ENCODE measurements at places on chromosomes 4 and X.
A peak's percentile ranks its signal among the peaks of the same experiment; 100 is the strongest.

- no peak overlapping the region for H3K4me3 ChIP-seq
- DNase-seq: no peak
- no peaks in the 10 kb centered on the region for H3K36me3 ChIP-seq
- peaks cover 36% of the 10 kb centered on the region for H3K4me1 ChIP-seq
These were observed 40.4 kb upstream of the PROM1 start for GRCh38 chr4:16124232-16124631.

- H3K36me3 ChIP-seq: peaks cover 2% of the 10 kb centered on the region
- no peak for DNase-seq
- no peak overlapping the region for H3K4me3 ChIP-seq
- H3K27me3 ChIP-seq: no peaks in the 10 kb centered on the region
- no peak overlapping the region for H3K27ac ChIP-seq
These were observed 66.3 kb downstream of the NEUROG2 start for GRCh38 chr4:112449708-112450107.

- H3K4me1 ChIP-seq: no peaks in the 10 kb centered on the region
- no peaks in the 10 kb centered on the region for H3K36me3 ChIP-seq
- no peak overlapping the region for H3K27ac ChIP-seq
- no peak for DNase-seq
These were observed 120.2 kb upstream of the CENPE start for GRCh38 chr4:103318327-103318726.

DNA sequence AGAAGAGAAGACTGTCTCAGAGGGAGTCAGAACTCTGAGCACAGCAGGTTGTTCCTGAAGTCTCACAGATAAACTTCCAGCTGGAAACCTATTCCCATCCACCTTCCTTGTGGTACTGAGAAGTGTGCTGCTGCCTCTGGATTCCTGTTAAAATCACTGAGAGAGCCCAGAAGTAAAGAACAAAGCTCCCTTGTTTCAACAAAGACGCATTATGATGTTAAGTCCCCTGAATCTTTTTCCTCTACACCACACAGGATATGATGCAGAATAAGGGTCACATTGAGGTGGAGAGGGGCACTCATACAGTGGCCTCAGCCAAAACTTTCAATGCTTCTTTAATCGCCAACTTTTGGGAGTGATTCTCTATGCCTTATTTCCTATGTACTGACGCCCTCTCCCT lies 321.0 kb downstream of the OPHN1 start:
- H3K27me3 ChIP-seq: no peaks in the 10 kb centered on the region
- no peak overlapping the region for H3K4me3 ChIP-seq
- no peak overlapping the region for H3K27ac ChIP-seq
- DNase-seq: no peak

- peaks cover 33% of the 10 kb centered on the region for H3K36me3 ChIP-seq
- peak overlapping the region; percentile 93 for H3K27ac ChIP-seq
- peaks cover 16% of the 10 kb centered on the region for H3K4me1 ChIP-seq
- no peaks in the 10 kb centered on the region for H3K27me3 ChIP-seq
- DNase-seq: no peak
These were observed 213 bp downstream of the NFKB1 start for GRCh38 chr4:102501447-102501696.

DNA sequence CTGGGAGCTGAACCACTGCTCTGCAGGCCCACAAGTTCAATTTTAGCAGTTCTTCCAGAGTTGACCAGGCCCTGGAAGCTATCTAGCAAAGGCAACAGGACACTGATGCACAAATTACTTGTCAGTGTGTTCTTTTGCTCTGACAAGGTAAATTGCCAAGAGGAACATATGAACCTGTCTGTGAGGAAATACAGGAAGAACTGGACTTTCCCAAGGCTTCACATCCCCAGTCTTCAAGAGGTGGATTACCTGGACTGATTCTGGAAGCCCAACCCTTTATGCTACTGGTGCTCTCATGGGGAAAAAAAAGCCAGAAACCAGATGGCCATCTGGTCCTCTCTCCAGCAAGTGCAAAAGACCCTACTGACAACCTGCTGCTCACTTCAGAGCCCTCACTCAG lies 1.9 kb upstream of the TMEM185A start:
- H3K27me3 ChIP-seq: peaks cover 2% of the 10 kb centered on the region
- H3K36me3 ChIP-seq: no peaks in the 10 kb centered on the region
- H3K4me1 ChIP-seq: peaks cover 25% of the 10 kb centered on the region
- DNase-seq: no peak
- H3K4me3 ChIP-seq: no peak overlapping the region
- H3K27ac ChIP-seq: no peak overlapping the region

DNA sequence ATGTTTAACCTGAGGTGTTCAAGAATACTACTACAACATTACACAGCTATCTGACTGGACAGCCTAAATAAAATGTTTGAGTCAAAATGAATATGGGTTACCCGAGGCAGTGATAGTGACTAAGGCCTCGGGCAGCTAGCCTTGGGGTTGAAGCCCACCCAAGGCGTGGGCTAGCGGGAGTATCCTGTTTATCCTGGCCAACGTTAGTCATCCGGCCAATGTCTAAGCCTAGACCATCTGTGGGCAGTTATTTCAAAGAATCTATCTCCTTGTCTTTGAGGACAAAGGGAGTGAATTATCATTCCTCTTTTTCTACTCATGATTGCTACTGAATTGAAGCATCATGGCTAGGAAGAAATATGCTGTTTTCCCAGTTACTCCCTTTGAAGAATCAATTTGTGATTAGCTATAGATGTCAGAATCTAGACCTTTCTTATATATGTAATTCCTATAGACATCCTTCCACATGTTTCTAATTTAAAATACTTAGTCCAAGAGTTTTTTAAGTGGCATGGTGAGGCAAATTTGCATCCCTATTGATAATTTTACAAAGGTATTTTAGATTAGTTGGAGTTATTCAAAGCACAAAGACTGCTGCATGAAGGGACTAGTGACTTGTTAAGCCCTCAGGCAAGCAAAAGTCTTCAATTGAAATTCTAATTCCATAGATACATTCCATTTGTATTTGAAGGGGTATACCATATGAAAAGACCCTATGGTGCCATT lies 6.0 kb upstream of the PDGFC start:
- no peak for DNase-seq
- no peaks in the 10 kb centered on the region for H3K4me1 ChIP-seq
- H3K36me3 ChIP-seq: no peaks in the 10 kb centered on the region
- no peak overlapping the region for H3K27ac ChIP-seq
- H3K4me3 ChIP-seq: no peak overlapping the region

DNA sequence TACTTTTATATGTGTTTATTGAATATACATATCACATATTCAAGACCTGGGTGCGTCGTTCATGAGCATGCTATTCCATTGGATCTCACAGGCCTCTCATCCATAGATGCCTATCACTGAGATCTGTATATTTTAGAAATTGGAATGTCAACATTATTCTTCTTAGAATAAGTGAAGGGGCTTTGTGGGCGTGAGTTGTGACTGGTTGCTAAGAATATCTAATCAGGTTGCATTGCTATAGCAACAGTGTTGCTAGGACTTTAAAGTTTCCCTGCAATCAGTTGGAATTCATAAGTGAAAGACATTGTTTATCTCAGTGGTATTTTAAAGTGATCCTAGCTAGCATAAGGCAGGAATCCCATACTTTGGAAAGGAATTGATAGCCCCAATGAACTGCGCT lies 36.7 kb upstream of the ANK2 start:
- no peaks in the 10 kb centered on the region for H3K4me1 ChIP-seq
- DNase-seq: no peak
- no peaks in the 10 kb centered on the region for H3K27me3 ChIP-seq

DNA sequence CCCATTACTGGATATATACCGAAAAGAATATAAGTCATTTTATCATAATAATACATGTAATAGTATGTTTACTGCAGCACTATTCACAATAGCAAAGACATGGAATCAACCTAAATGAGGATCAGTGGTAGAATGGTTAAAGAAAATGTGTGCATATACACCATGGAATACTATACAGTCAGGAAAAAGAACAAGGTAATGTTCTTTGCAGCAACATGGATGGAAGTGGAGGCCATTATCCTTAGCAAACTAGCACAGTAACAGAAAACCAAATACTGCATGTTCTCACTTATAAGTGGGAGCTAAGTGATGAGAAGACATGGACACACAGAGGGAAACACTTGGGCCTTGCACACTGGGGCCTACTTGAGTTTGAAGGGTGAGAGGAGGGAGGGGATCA lies 207.4 kb upstream of the APOOL start:
- no peak overlapping the region for H3K27ac ChIP-seq
- no peaks in the 10 kb centered on the region for H3K4me1 ChIP-seq
- H3K4me3 ChIP-seq: no peak overlapping the region
- H3K36me3 ChIP-seq: no peaks in the 10 kb centered on the region

GRCh38 chr4:110926841-110927400 lies 304.0 kb upstream of the PITX2 start:
- H3K4me3 ChIP-seq: no peak overlapping the region
- H3K4me1 ChIP-seq: no peaks in the 10 kb centered on the region
- H3K27me3 ChIP-seq: no peaks in the 10 kb centered on the region
- H3K27ac ChIP-seq: no peak overlapping the region
- no peak for DNase-seq

DNA sequence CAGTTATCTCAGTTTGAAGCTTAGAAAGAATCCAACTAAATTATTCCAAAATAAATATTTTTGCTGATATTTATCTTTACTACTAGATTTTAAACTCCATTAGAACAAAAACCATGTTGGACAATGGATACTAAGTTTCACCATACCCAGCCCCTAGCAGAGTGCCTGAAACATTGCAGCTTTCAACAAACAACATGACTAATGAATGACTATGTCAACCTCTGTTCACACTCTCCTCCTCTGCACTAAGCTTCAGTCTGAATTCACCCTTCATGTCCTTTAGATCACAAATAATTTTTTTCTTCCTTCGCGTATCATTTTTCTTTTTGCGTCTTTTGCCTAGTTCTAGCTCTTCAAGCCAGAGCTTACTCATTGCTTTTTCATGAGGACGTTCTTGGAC lies 315.2 kb downstream of the PCDH10 start:
- H3K27me3 ChIP-seq: no peaks in the 10 kb centered on the region
- no peak overlapping the region for H3K4me3 ChIP-seq
- no peak overlapping the region for H3K27ac ChIP-seq
- no peak for DNase-seq
- no peaks in the 10 kb centered on the region for H3K36me3 ChIP-seq

- H3K36me3 ChIP-seq: peaks cover 32% of the 10 kb centered on the region
- peaks cover 64% of the 10 kb centered on the region for H3K4me1 ChIP-seq
- no peak for DNase-seq
- peak overlapping the region; percentile 68 for H3K27ac ChIP-seq
- H3K27me3 ChIP-seq: no peaks in the 10 kb centered on the region
These were observed 5.5 kb downstream of the MED14 start for GRCh38 chrX:40729598-40730584.

DNA sequence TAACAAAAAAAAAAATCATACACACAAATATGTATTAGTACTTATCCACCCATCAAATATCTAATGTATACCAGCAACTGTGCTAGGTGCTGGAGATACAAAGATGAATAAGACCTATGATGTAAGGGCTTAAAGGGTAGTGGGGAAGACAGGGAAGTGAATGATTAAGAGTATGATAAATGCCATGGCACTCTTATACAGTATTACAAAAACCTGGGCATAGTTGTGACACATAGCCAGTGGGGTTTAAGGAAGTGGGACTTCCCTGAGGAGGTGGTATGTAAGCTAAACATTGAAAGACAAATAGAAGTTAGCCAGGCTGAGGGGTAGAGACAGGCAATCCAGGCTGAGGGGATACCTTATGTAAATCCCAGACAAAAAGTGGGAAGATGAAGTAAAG lies 23.5 kb downstream of the CHM start:
- peaks cover 1% of the 10 kb centered on the region for H3K36me3 ChIP-seq
- H3K4me1 ChIP-seq: peaks cover 6% of the 10 kb centered on the region
- H3K27me3 ChIP-seq: no peaks in the 10 kb centered on the region

GRCh38 chrX:7316280-7316679 lies 168.3 kb upstream of the PUDP start:
- no peaks in the 10 kb centered on the region for H3K4me1 ChIP-seq
- no peaks in the 10 kb centered on the region for H3K36me3 ChIP-seq
- H3K4me3 ChIP-seq: no peak overlapping the region
- DNase-seq: no peak
- no peaks in the 10 kb centered on the region for H3K27me3 ChIP-seq
- H3K27ac ChIP-seq: no peak overlapping the region

DNA sequence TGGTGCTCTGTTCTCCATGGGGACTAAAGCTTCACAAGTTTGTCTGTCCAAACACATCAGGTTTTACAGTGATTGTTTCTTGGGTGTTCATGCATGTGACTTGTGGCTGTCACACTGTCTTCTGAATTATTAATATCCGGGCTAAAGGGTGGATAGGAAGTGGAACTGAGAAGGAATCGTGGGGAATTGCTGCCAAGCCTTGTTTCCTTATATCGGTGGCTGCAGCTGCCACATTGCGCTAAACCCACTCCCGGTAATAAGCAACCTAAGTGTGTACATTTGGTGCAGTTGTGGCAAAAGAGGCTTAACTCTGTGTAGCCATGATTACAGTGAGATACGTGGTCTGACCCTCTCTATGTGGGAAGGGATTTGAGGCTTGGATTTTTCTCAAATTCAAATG lies 30.7 kb downstream of the SEPTIN11 start:
- H3K27ac ChIP-seq: no peak overlapping the region
- no peaks in the 10 kb centered on the region for H3K27me3 ChIP-seq
- H3K36me3 ChIP-seq: peaks cover 2% of the 10 kb centered on the region
- peaks cover 72% of the 10 kb centered on the region for H3K4me1 ChIP-seq
- no peak for DNase-seq

DNA sequence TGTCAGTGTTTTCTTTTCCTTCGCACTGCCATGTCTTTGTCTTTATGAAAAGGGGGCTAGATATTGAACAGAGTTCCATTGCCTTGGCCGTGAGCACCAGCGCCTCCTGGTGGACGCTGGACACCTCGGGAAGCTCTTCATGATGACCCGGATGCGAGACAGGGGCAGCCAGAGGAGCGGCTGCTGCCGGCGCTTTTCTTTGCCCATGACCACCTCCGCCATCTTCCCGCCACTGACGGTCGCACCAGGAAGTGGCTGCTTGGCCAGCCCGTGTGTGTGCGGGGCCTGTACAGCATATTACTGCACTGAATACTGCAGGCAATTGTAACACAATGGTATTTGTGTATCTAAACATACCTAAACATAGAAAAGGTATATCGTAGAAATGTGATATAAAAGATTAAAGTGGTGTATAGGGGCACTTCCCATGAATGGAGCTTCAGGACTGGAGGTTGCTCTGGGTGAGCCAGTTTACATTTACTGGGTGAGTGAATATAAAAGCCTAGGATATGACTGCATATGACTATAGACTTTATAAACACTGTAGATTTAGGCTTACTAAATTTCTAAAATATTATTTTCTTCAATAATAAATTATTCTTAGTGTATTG lies 15.8 kb upstream of the GRIA2 start:
- no peaks in the 10 kb centered on the region for H3K27me3 ChIP-seq
- H3K27ac ChIP-seq: no peak overlapping the region
- no peaks in the 10 kb centered on the region for H3K4me1 ChIP-seq
- no peak overlapping the region for H3K4me3 ChIP-seq
- peak; percentile 46 for DNase-seq

All from activated CD8-positive, alpha-beta T cell treated with anti-CD3 and anti-CD28 coated beads for 36 hours (primary cell).